Glutamatergic neuron (in vitro differentiated cells): ENCODE measurements at places on chromosomes 5 and 9.

GRCh38 chr9:127897193-127897692 lies 2.2 kb downstream of the ST6GALNAC6 start:
- peak; percentile 82 for DNase-seq

DNA sequence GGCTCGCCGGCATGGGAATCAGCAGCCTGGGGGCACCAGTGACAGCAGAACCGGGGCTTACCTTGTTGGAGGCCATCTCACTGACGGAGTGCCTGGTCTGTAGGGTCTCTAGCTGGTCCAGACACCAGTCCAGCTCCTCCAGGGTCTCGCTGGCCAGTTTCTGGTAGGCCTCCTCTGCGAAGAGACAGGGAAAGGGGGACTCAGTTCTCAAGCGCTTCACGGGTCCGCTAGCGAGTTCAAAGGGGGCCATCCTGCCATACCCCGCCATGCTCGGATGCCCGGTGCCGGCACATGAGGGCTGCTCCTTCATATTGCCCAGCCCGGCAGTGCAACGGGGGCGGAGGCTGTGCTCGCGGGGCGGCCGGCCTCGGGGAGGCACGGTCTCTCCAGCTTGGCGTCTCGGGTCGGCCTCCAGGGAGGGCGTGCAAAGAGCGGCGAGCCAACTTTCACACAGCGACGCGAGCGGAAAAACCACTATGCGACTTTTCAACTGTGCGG lies 456.0 kb downstream of the RAB3C start:
- DNase-seq, result peak; percentile 40

DNA sequence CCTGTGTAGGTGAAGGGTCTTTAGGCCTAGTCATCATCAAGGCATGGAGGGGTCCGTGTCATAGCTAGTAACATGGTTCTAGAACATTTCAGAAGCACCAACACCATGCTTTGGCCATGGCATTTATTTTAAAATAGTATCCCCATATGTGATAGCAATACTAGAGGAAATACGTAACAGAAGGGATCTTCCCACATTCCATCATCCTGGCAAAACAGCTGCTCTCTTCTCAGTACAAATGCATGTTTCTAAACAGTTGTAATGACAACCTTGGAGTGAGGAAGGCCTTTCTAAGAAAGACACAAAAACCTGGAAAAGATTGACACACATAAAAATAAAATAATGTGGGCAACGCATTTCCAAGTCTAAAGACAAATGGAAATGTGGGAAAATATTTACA lies 97.6 kb downstream of the GADD45G start:
- DNase-seq, result no peak

DNA sequence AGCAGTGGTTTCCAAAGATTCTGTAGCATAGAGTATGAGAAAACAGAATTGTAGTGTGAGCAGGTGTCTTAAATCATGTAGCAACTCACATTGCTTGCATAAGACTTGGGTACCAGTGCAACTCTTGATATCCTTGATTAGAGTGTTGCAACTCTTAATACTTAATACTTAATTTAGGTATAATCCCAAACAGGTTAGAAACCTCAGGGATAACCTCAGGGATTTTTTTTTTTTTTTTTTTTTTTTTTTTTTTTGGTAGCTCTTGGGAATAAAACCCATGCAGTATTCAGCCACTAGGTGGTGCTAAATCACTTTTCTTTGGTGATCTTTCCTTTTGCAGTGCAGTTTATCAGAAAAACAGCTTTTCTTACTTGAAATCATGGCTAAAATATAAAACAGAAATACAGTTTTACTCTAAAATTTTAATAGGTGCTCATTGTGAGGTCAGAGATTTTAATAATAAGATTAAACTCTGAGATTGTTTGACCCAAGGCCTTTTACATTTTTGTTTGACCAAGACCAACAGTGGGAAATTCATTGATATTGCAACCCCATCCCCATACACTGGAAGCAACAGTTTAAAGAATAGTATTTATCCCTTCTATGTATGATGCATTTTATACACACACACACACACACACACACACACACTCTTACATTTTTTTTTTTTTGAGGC lies 55.3 kb downstream of the ERAP1 start:
- no peak for DNase-seq

DNA sequence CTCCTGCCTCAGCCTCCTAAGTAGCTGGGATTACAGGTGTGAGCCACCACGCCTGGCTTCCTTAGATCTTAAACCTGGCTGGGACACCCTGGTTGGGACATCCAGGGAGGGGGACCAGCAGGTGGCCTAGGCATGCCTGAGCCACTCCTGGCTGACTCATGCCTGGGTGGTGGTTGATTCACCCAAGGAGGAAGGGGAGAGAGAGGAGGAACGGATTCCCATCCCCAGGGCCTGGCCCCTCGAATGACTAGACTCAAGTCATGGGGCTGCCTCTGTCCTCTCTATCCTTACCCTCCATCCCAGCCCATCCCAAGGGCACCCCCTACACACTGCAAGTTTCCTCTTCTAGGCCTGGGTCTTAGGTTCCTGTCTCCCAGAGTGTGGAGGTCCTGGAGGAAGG lies 12.7 kb downstream of the EEIG1 start:
- DNase-seq, result no peak

DNA sequence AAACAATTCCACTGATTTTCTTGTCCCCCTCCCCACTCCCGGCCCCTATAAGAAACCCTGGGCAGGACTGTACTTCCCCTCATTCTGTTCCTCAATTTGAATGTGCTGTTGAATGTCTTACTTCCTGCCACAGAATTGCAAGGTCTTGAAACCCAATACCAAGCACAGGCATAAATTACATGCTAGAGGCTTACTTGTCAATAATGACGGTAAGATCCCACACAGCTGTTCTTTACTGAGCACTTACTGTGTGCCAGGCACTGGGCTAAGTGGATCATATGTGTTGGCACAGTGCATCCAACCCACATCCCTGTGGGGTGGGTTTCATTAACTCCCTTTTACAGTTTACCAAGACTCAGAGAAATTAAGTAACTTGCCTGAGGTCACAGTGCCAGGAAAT lies 63.4 kb downstream of the MVB12B start:
- no peak for DNase-seq

DNA sequence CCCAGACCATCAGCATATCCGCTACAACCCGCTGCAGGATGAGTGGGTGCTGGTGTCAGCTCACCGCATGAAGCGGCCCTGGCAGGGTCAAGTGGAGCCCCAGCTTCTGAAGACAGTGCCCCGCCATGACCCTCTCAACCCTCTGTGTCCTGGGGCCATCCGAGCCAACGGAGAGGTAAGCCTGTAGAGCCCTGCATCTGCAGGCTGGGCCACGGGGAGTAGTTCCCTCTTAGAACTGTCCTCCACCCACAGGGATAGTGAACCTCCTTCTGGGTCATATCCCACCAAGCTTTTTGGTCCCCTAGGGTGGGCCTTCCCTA lies 569 bp downstream of the GALT start:
- no peak for DNase-seq
